Lung (tissue), 17 donors: ENCODE measurements at places on chromosomes 4 and X. TPM values are rescaled to one million over a fixed set of nuclear protein-coding genes. Genes with fewer than 3 reads are reported as not detected.

DNA sequence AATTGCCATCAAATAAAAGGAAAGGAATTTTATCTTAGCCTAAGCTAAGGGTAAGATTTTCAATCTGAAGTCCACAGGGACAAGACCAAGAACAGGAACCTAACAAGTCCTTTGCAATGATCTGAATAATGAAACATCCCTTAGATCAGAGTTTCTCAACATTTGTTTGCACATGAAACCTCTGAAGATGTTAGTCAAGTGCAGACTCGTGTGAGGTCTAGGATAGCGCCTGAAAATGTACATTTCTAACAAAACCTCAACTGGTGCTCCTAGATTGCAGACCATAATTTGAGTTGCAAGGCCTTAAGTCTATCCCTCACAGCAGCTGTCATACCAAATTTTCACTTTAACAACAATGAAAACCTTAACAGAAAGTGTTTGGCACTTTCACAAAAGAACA is 337.6 kb downstream of the DMD start:
- H3K27ac ChIP-seq: no peak overlapping the region
- H3K4me3 ChIP-seq: no peak overlapping the region
- no peaks in the 10 kb centered on the region for H3K27me3 ChIP-seq
- H3K4me1 ChIP-seq: no peaks in the 10 kb centered on the region

Gene RPS6KA6
- total RNA-seq: 2.6 TPM

Gene BLTP1
- 50.7 TPM for total RNA-seq

Gene SLC2A9
- 4.6 TPM for total RNA-seq

DNA sequence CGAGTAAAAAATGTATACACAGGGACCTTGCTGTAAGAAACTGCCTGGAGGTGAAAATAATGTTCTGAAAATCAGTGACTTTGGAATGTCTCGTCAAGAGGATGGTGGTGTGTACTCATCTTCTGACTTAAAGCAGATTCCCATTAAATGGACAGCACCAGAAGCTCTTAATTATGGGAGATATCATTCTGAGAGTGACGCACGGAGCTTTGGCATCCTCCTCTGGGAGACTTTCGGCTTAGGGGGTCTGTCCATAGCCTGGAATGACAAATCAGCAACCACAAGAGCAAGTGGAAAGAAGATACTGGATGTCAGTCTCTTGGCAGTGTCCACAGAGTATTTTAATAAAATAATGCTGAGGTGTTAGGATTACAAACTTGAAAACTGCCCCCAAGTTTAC is 129.4 kb downstream of the THOC2 start:
- H3K4me3 ChIP-seq: no peak overlapping the region
- peaks cover 1% of the 10 kb centered on the region for H3K36me3 ChIP-seq
- H3K27ac ChIP-seq: no peak overlapping the region
- H3K4me1 ChIP-seq: no peaks in the 10 kb centered on the region
- H3K27me3 ChIP-seq: no peaks in the 10 kb centered on the region

DNA sequence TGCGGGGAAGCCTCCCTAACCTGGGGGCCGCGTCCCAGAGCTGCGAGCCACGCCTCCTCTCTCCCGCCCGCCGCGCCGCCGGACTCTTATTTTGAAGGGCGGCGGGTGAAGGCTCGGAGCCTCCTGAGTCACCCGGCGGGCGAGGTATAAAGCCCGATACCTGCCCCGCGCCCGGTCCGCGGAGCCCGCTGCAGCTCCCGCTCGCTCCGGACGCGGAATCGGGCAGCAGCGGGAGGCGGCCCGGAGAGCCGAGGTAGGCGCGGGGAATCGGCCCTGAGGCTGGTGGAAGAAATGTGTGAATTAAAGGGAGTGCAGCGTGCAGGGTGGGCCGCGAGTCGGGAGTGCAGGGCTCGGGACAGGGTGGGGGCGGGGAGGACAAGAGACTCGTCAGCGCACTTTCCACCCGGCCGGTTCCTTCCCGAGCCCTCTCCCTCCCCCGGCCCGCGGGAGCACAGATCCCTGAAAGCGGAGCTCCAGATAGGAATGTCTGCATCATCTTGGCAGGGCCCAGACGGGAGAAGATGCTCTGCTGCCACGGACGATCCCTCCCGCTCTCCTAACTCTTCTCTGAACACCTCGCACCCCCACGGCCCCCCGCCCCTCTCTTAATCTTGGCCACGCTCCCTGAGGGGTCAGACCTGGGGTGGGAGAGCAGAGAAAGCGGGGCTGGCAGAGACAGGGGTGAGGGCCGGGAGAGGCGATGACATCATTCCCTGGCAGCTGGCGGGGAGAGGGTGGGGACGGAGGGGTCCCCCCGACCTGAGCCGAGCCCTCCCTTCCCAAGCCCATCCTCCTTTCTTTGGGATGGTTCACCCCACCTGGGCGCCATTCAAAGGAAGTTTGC is 177.9 kb downstream of the CBR4 start:
- peak; percentile 87 for DNase-seq
- H3K36me3 ChIP-seq: no peaks in the 10 kb centered on the region
- peak overlapping the region; percentile 68 for H3K4me3 ChIP-seq
- peak overlapping the region; percentile 89 for H3K27ac ChIP-seq
- no peaks in the 10 kb centered on the region for H3K27me3 ChIP-seq

DNA sequence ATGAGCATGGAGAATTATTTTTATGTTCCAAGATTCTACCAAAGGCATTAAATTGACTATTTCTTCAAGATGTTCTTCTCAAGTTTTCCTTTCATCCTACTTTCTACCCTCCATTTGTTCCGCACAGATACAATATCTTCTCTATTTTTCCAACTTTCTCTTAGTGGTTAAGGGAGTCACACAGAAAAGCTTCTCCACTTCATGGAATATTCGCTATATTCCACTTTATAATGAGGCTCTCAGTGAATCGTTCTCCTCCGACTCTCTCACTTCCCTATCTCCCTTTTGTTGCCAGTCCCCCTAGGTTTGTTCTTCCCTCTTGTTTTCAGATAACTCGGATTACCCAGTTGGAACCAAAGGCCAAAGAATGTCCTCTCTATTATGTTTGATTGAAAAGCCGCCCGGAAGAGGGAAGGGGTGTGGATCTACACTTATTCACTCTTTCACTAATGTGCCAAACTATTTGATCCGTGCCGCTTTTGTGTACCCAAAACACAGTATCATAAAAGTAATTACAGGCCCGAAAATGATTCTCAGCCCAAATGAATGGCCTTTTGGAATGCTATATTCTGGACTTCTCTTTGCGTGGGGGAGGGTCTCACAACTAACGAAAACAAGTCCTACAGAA is 1.2 kb downstream of the SH3D19 start:
- no peak for DNase-seq
- no peaks in the 10 kb centered on the region for H3K27me3 ChIP-seq
- H3K4me1 ChIP-seq: peaks cover 4% of the 10 kb centered on the region
